ENCODE measurements at places on chromosomes 5 and 9.

GRCh38 chr5:97543166-97543565 is 360.1 kb upstream of the RIOK2 start:
- ATAC-seq = no peak

GRCh38 chr9:108395421-108395820 is 460.4 kb downstream of the ACTL7B start:
- ATAC-seq = no peak

GRCh38 chr9:112777914-112778313 is 27.4 kb downstream of the SNX30 start:
- ATAC-seq = peak; percentile 51

- ATAC-seq = no peak
These were observed 88.9 kb downstream of the EBF1 start for GRCh38 chr5:159010661-159011442.

DNA sequence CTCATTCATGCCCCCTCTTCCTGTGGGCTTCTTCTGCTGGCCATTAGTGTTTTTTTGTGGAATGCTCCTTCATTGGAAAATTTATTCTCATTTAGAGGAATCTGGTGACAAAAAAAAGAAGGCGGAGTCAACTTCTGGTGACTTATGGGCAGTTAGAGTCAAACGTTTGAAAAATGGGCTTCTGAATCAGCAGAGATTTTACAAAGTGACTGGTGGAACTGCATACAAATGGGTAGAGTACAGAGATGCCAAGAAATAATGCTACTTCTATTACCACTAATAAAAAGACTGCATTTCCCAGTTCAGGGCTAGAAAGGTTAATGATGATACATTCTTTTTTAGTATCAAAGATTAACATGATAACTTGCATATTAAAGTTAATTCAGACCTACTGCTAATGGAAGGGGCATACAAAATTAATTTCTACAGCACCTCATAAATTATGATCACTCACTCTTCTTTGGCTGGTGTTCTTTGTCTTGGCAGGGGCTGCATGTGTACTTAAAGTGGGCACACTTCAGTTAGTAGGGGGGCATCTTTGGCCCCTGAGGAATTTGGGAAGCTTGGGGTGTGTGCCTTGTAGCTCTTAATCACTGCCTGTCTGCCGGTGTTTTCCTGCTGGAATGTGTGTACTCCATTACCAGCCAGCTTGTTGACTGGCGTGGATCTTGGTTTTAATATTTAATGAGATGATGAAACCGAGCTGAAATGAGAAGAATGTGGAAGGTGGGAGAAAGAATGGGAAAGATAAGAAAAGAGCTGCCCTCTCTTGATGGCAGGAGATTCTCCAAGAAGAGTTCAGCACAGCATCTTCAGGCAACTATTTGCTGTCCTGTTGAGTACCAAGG is 148.9 kb downstream of the DOCK2 start:
- no peak for ATAC-seq

DNA sequence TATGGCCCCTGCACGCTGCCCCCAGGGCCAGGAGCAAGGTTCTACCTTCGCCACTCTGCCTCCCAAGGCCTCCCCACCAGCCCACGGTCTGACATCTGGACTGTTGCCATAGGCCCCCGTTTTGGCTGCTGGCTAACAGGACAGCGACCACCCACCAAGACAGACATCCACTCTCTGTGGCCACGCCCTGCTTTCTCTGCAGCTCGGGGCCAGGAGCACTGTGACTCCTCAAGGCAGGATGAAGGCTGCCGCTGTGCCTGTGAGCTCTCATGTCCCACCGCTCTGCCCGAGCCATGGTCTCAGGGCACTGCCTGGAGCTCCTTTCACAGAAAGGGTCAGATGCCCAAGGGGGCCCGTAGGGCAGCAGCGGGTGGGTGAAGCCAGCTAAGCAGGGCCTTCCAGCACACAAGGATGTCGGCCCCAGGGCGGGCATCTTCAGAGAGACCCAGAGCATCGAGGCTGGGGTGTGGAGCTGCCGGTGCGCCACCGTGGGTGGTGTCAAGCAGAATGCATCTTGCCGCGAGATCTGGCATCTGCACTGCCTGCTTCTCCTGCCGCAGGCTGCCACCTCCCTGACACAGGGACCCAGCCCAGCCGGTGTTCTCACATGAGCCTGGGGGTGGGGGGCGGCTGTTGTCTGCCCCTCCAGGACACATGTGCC is 92.2 kb upstream of the ADAMTS2 start:
- no peak for ATAC-seq

DNA sequence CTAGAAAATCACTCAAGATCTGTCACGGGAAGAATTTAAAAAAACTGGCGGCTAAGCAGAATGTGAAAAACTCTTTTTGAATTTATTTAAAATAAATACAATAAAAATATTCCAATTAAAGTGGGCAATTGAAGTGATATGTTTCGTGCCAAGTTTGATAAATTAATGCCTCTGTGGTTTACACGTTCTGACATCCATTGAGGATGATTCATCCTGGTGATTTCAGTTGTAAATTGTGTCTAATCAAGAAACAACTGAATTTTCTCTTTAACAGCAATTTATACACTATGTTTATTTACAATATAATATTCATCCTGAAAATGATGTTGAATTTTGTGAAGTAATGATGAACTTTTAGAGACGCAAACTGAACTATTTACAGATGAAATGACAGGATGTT is 21.0 kb upstream of the OSMR start:
- ATAC-seq = no peak

GRCh38 chr5:6712142-6712576 is 1.1 kb upstream of the TENT4A start:
- ATAC-seq = peak; percentile 9

Measured in activated CD4-positive, CD25-positive, alpha-beta regulatory T cell treated with anti-CD3 and anti-CD28 coated beads, Interleukin-2, amount 50 U/mL, for 24 hours (primary cell).